ENCODE measurements at places on chromosomes 1 and 21. TPM values are rescaled to one million over a fixed set of nuclear protein-coding genes. Genes with fewer than 3 reads are reported as not detected.

MORC3 gene
- 22.2 TPM for total RNA-seq

L1TD1 gene
- total RNA-seq = 0.05 TPM

PRPF38B gene
- total RNA-seq = 20.8 TPM

CSMD2 gene
- 0.22 TPM for total RNA-seq

LORICRIN gene
- not detected for total RNA-seq

TSNAX gene
- total RNA-seq = 26.7 TPM

CHI3L2 gene
- total RNA-seq = 4.7 TPM

GRCh38 chr1:8097077-8097799, 71.1 kb upstream of the ERRFI1 start:
- DNase-seq = no peak

- DNase-seq = no peak
Measured at GRCh38 chr1:172324761-172325160, 95.7 kb upstream of the C1orf105 start.

- no peak for DNase-seq
Measured at GRCh38 chr1:178690496-178690895, 34.5 kb upstream of the RALGPS2 start.

- DNase-seq = no peak
Measured at GRCh38 chr1:179761846-179762640, 19.0 kb downstream of the FAM163A start.

GRCh38 chr1:115665319-115666096, 23.7 kb downstream of the VANGL1 start:
- no peak for DNase-seq

GRCh38 chr1:64246294-64246917, 43.0 kb downstream of the UBE2U start:
- no peak for DNase-seq

DNA sequence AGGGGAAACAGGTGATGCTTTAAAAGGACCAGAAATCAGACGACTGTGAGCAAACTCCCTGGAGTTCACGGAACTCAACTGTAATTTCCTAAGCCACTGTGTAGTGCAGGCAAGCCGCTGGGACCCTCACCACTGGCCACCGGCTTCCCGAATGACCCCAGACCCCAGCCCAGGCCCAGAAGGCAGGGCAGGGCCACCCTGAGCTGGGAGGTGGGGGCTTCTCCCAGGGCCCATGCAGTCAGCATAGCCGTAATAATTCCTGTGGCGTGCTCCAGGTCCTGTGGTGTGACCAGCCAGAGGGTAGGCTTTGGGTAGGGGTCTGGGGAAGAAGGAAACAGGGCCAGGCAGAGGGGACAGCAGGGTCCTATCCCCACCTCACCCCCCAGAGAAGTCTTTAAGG, 3.5 kb upstream of the ARF1 start:
- no peak for DNase-seq

DNA sequence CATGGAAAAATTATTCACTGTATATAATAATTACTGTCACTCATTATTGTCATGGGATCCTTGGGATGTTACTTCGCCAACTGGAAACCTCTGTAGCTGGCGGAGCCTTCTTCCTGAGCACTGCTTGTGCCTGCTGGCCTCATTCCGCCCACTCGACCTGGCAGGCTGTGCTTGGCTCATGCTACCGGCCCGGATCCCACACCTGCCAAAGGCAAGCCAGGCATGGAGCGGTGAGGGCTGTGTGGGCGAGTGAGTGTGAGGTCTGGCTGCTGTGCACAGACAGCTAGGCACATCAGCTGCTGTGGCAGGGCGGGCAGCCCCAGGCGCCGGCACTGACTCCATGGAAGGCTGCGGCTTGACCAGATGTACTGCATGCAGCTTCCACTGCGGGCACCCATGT, 78.4 kb downstream of the DISP1 start:
- no peak for DNase-seq

- no peak for DNase-seq
Measured at GRCh38 chr1:226233293-226233692, 9.8 kb downstream of the MIXL1 start.

DNA sequence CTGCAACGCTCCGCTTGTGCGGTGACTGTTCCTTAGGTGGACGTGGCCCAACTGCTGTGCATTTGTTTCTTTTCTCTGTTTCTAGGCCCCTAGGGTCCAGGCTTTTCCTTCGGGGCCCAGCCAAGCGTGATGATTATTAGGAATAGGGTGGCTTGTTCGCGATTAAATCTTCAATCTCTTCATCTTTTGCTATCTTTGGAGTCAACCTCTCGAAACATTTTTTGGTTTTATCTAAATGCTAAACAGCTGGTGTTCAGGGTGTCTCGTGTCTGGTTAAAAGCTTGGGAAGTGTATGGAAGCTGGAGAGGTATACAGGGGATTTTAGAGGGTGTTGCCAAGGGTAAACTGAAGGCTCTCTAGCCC, 844 bp upstream of the PLD5 start:
- no peak for DNase-seq

DNA sequence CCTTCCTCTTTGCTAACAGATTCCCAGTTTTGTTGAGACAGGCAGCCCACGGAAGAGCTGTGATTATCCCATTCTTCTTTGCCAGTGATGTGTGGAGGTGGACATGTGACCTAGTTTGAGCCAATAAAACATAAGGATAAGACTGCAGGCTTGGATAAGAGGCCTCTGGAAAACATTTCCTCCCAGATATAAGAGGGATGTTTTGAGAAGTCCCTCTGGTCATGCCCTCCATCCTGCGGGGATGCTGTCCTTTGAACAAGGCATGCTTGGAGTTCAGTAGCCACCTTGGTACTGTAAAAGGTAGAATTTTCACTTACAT, 155.7 kb downstream of the TM2D1 start:
- no peak for DNase-seq

GRCh38 chr21:41899426-41900202, 20.5 kb upstream of the PRDM15 start:
- DNase-seq = no peak

Data from left ventricle myocardium superior (tissue), 1 donor.